ENCODE measurements at places on chromosomes 7 and 10.

GRCh38 chr7:155602156-155602555 is 42.3 kb upstream of the RBM33 start:
- DNase-seq: no peak

DNA sequence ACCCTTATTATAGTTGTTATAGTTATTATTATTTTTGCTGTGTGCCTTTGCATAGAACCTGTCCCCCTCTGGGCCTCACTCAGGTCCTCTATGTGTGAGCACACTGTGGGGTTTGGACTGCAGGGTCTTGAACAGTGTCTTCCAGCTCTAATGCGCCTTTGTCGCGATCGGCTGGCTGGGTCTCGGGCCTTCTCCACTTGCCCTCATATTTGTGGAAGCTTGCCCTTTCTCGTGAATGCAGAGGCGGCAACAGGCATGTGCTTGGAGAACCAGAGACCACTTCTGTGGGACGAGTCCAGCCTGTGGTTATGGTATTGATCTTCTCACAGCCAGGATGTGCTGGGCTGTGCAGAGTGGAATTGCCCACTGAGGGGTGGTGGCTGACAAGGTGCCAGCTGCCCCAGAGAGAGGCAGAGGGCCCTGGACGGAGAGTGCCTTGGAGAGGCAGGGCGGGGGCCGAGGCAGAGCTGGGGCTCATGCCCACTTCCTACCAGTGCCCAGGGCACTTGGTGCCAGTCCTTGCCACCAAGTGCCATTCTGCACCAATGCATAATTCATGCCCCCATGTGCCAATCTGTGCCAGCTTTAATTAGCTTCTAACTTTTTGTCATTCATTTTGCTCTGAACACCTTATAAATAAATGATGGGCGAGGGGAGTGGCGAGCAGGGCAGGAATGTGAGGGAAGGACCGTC is 6.8 kb upstream of the CDH23 start:
- DNase-seq: no peak

DNA sequence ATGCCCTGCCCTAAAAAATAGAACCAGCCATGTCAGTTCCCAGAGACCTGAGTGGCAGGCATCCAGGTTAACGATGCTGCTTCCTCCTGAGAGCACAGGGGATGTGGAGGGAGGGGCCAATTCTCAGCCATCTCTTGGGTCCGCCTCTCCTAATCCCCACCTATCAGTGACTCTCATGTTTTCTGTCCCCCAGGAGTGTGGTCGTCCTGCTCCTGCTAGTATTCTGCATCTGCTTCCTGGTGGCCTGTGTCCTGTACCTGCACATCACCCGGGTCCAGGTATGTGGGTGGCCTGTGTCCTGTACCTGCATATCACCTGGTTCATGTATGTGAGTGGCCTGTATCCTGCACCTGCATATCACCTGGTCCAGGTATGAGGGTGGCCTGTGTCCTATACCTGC is 105.3 kb downstream of the ADCY1 start:
- DNase-seq: no peak

GRCh38 chr7:1289666-1290025 is 57.0 kb downstream of the UNCX start:
- no peak for DNase-seq

- DNase-seq: no peak
Observed at GRCh38 chr10:126179637-126180036, 208.6 kb downstream of the ADAM12 start.

DNA sequence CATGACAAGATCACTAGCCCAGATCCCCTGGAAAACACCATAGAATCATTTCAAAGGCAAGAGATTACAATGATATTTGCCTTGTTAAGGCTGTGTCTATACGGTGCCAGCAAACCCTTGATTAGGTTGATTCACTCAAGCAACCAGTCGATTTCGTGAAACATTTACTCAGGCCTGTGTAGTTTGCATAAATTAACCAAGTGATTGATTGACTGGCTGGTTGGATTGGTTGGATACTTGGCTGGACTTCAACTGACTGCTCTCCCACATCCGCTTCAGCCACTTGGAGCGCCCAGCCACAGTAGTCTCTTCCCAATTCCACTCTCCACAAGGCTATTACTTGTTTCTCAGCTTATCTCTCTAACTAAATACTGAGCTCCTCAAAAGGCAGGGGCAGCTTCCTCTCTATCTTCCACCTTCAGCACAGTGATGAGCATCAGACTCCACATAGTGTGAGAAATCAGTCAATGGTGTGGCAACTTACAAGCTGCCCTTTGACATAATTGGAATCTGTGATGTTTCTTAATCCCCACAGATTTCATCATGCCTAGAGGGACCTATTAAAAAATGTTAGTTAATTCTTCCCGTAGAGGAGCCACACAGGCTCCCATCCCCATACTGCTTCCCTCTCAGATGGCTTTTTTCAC is 217.4 kb downstream of the GRM8 start:
- no peak for DNase-seq

DNA sequence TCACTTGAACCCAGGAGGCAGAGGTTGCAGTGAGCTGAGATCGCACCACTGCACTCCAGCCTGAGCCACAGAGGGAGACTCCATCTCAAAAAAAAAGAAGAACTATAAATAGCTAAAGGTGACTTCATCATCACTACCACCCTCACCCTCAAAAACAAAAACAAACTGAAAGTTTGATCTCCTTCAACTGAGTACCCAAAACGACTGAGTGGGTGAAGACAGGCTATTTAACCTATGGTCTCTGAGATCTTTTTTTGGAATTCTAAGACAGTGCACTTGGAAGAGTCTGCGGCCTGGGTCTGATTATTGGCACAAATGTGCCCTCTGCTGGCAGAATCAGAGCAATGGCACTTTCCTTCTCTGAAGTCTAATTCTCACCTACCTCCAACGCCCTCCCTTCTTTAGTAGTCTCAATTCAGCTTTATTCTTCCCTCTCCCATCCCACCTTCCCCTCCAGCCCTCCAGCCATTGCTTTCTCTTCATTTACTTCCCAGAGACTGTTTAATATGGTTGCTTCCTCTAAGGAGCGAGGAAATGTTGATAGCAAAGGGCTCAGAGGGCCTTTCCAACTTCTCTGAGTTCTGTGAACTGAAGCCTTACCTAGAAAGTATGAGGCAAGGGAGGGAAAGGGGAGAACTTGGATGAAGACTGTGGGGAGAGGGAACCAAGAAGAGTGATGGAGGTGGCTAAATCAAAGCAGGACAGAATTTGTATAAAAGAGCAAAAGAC is 2.9 kb upstream of the MYOZ1 start:
- DNase-seq: peak; percentile 60

GRCh38 chr7:137992550-137993394 is 9.1 kb downstream of the CREB3L2 start:
- peak; percentile 29 for DNase-seq
